ENCODE measurements at places on chromosomes 6 and 20. TPM values are rescaled to one million over a fixed set of nuclear protein-coding genes. Genes with fewer than 3 reads are reported as not detected.

PCSK2 gene
- 18.3 TPM for total RNA-seq

PPP1R16B gene
- 7.5 TPM for total RNA-seq

FYN gene
- 173 TPM for total RNA-seq

C20orf144 gene
- total RNA-seq, result not detected

KAT14 gene
- 14.4 TPM for total RNA-seq

MEP1A gene
- not detected for total RNA-seq

PNPLA1 gene
- total RNA-seq, result 0.22 TPM

TAAR1 gene
- total RNA-seq, result not detected

MRPL2 gene
- 40.4 TPM for total RNA-seq

TNFAIP3 gene
- 37.5 TPM for total RNA-seq

EYA2 gene
- total RNA-seq, result 24.4 TPM

PRDM13 gene
- not detected for total RNA-seq

ZSCAN23 gene
- total RNA-seq, result 6.5 TPM

SLC12A5 gene
- 3.9 TPM for total RNA-seq

IL17F gene
- total RNA-seq, result not detected

SLC29A1 gene
- 71.7 TPM for total RNA-seq

SNPH gene
- 4.9 TPM for total RNA-seq

DNAH8 gene
- total RNA-seq, result 0.13 TPM

SRMS gene
- total RNA-seq, result not detected

PARD6B gene
- 5.7 TPM for total RNA-seq

SASH1 gene
- 118 TPM for total RNA-seq

AKAP12 gene
- 142 TPM for total RNA-seq

BYSL gene
- 16.0 TPM for total RNA-seq

ZNF311 gene
- total RNA-seq, result 2.1 TPM

PNLDC1 gene
- not detected for total RNA-seq

TCP11 gene
- total RNA-seq, result not detected

EPPIN gene
- total RNA-seq, result not detected

ASXL1 gene
- total RNA-seq, result 113 TPM

LAMA5 gene
- 232 TPM for total RNA-seq

NAA20 gene
- total RNA-seq, result 38.1 TPM

LY6G6D gene
- total RNA-seq, result not detected

PACRG gene
- 4.3 TPM for total RNA-seq

MYL9 gene
- 709 TPM for total RNA-seq

SLC13A3 gene
- total RNA-seq, result 21.0 TPM

LHFPL5 gene
- not detected for total RNA-seq

SLC2A10 gene
- 14.7 TPM for total RNA-seq

ALDH5A1 gene
- 19.3 TPM for total RNA-seq

OR2B6 gene
- not detected for total RNA-seq

TPD52L1 gene
- total RNA-seq, result 38.1 TPM

GTSF1L gene
- not detected for total RNA-seq

ADGRB3 gene
- 8.5 TPM for total RNA-seq

MYB gene
- total RNA-seq, result 0.22 TPM

MYH7B gene
- total RNA-seq, result 5.6 TPM

OR2J3 gene
- not detected for total RNA-seq

SDC4 gene
- total RNA-seq, result 77.7 TPM

MCCD1 gene
- total RNA-seq, result not detected

SNRPB gene
- 64.3 TPM for total RNA-seq
